Gastrocnemius medialis (tissue), 4 donors: ENCODE measurements at places on chromosomes 4 and X. TPM values are rescaled to one million over a fixed set of nuclear protein-coding genes. Genes with fewer than 3 reads are reported as not detected.

DNA sequence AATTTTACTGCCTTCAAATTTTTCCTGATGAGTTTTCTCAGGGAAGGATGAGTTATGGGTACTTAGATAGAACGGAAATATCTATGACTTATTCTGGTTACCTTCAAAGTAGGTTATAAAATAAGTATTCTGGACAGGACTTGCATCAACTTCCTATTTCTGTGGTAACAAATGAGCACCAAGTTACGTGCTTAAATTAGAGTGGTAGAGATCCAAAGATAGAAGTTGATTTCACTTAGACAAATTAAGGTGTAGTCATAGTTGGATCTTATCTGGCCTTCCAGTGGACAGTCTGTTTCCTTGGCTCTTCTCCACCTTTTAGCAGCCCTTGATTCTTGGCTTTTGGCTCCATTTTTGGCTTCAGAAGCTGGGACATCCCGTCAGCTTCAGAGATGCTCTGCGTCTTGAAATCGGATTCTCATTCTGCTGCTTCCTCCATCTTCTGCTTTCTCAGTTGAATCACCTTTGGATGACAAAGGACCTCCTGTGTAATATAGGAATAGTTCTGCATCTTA, 109.9 kb downstream of the ZNF518B start:
- H3K27me3 ChIP-seq = no peaks in the 10 kb centered on the region
- no peak overlapping the region for H3K27ac ChIP-seq
- H3K4me1 ChIP-seq = no peaks in the 10 kb centered on the region

DTHD1 gene
- 0.10 TPM for total RNA-seq

GRCh38 chr4:15182600-15183220, 180.4 kb downstream of the CPEB2 start:
- no peaks in the 10 kb centered on the region for H3K27me3 ChIP-seq
- DNase-seq = no peak
- H3K36me3 ChIP-seq = no peaks in the 10 kb centered on the region
- H3K4me3 ChIP-seq = no peak overlapping the region
- no peak overlapping the region for H3K27ac ChIP-seq

LEF1 gene
- total RNA-seq = not detected

SRPX2 gene
- 2.4 TPM for total RNA-seq

BMPR1B gene
- total RNA-seq = 2.2 TPM

- no peaks in the 10 kb centered on the region for H3K4me1 ChIP-seq
- H3K27ac ChIP-seq = no peak overlapping the region
- H3K4me3 ChIP-seq = no peak overlapping the region
- H3K36me3 ChIP-seq = no peaks in the 10 kb centered on the region
These were observed 49.6 kb downstream of the MAP7D2 start for GRCh38 chrX:20066968-20067708.
